NCI-H2081 (cell line): ENCODE measurements at places on chromosomes 1 and 21.

GRCh38 chr21:46082963-46083790 lies 14.7 kb upstream of the COL6A2 start:
- DNase-seq: no peak

- no peak for DNase-seq
Observed at GRCh38 chr1:30698401-30698981, 24.9 kb downstream of the MATN1 start.

DNA sequence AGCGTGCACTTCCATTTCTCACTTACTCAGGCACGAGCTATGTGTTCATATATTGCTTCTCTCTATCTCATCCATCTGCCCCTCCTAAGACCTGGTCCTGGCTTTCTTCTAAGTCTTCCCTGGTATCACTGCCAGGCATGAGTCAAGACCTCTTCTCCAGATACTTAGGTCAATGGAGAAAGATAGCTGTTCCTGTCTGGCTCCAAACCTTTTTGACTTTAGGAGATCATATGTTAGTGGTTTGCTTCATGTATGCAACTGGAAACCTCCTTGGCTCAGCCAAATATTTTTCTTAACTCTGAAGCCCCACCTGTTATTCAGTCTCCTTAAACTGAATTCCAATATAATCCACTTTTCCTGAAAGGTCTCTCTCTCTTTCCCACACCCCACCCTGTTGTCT lies 211.6 kb upstream of the PTBP2 start:
- DNase-seq: no peak

DNA sequence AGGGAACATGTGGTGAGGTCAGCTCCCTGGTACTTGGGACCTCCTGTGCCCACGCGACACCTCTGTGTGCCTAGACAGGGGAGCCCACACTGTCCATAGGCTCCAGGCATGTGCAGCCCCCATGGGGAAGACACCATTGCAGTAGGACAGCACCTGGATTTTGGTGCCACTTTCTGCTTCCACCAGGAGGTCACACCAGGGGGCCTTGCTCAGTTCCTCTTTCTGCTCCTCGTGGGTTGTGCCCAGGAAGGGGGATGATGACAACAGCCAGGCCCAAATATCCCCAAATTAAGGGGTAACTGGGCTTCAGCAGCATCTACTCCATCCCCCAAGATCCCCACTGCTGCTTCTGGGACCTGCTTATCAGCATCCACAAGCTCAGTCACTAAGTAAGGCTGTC lies 358.2 kb upstream of the KAZN start:
- DNase-seq: no peak

DNA sequence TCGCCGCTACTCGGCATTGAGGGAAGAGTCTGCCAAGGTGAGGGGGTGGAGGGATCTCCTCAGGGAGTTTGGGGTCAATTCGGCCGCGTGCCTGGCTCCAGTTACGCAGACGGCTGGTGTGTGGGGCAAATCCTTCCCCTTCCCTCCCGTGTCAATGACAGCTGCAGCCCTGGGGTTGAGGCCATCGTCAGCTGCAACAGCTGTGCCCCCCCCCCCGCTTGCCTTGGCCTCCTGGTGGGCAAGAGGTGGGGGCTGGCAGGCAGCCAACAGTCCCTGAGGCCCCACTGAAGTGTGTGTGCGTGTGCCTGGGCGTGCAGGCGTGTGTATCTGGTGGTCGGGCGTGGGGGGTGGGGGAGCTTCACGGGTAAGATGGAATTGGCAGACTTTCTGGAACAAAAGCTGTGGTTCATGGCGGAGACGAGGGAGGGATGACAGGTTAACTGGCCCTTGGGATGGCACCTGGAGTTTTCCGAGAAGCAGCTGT lies 25.6 kb downstream of the PPFIA4 start:
- peak; percentile 73 for DNase-seq

DNA sequence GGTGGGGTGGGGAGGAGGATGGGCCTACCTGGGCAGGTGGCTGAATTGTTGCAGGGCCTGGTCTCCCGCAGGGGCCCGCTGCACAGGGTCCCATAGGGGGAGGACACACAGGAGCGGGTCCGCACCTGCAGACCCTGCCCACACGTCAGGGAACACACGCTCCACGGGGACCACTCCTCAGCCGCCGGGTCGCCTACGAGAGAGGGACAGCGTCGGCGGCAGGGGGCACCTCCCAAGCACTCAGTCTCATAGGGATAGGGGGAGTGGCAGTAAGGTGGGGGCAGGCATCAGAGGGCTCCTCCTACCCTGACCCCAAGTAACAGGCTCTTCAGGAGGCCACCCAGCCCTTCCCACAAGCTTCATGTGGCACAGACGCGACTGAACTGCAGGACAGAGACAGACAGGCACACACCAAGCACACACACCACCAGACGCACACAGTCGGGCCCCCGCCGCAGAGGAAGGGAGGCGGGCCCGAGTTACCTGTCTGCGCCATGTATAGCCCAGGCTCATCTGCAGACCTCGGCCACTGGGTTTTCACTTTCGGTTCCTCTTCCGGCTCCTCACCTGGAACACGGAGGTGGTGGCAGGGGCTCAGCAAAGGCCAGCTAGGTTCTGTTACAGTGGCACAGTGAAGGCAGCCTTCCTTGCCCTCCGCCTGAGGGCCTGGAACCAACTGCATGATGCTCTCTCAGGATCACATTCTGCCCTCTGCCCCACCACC lies 19.8 kb downstream of the ADGRB2 start:
- DNase-seq: no peak

DNA sequence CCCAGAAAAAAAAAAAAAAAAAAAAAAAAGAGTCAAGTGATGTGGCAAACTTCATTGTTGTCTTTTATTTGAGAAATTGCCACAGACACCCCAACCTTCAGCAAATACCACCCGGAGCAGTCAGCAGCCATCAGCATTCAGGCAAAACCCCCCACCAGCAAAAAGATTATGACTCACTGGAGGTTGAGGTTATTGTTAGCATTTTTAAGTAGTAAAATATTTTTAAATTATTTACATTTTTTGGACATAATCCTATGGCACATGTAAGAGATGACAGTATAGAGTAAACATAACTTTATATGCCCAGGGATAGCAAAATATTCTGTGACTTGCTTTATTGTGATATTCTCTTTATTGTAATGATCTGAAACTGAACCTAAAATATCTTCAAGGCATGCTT lies 95.6 kb downstream of the CENPF start:
- no peak for DNase-seq

DNA sequence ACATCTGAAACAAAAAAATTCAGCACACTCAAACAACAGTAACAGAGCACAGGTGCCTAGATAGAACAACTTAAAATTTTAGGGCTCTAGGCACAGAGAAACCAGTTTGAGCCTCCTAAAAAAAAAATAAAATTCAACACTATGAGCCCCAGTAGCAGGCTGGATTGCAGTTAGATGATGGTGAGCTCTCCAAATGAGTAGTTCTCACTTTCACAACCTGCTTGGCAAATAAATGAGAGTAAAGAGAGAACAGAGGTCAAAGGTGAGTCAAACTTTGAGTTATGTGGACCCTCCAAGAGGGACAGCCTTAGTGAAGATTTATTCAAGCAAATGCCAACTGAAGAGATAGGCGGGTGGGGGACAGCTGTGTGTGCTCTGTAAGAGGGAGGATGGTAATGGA lies 3.6 kb downstream of the BEND5 start:
- DNase-seq: no peak

DNA sequence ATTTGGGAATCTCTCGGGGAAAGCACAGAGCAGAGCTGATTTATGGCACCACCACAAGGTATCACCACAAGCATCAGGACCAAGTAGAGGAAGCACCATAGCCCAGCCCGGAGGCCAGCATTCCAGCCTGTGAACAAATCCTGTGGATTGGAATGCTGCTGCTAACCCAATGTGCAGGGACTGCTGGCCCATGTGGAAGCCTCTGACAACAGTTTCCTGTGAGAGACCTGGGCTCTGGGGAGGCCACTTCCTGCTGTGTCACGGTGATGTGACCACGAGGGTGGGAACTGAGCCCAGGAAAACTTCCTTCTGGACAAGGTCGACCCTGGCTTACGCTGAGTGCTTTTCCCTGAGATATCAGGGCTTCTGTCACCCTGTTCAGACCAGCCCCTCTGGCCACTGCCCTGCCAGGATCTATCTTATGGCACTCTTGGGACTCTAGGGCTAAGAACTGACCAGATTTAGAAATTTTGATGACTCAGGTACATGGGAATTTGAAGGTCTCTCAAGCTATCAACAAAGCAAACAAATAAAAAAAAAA lies 88.3 kb upstream of the NGF start:
- no peak for DNase-seq

DNA sequence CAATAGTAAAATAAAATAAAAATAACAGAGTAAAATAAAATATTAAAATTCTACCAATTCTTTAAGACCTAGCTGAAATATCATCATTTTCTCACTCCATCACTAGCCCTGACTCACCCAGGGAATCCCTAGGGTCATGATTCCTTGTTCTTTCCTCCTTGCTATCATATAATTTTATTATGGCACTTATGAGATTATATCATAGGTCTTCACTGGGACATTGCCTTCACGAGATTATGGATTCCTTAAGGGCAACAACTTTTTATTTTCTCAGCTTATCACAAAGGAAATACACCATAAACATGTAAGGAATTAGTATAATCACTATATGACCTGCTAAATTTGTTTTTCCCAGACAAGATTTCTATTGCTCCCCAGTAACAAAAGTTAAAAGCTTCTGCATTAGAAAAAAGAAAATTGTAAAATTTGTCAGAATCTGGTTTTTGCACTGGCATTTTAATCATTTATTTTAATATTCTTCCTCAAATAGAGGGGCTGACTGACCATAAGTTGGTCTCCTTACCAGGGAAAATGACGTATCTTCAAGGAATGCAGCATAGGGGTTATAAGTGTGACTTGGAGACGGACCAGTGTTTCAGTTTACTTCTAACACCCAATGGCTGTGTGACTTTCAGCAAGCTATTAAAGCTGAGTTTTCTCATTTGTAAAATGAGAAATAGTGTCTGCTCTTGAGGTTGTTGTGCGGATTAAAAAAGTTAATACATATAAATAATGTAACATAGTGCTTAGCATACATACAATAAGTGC lies 8.8 kb upstream of the CLCA4 start:
- DNase-seq: no peak

DNA sequence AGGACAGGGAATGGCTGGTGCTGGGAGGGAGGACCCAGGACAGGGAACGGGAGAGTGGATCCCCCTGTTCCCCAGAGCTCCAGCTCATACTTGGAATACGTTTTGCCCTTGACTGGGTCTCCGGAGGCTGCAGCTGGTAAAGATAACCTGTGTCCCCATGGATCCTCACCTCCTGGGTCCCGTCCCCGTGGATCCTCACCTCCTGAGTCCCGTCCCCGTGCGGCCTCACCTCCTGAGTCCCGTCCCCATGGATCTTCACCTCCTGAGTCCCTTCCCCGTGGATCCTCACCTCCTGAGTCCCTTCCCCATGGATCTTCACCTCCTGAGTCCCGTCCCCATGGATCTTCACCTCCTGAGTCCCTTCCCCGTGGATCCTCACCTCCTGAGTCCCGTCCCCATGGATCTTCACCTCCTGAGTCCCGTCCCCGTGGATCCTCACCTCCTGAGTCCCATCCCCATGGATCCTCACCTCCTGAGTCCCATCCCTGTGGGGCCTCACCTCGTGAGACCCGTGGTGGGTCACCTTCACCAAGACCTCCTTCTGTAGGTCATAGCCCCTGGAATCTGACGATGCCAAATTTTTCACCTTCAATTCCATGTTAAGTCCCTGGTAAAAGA lies 61.4 kb downstream of the SCCPDH start:
- DNase-seq: no peak

- no peak for DNase-seq
Observed at GRCh38 chr21:32308696-32309095, 10.0 kb downstream of the MRAP start.

DNA sequence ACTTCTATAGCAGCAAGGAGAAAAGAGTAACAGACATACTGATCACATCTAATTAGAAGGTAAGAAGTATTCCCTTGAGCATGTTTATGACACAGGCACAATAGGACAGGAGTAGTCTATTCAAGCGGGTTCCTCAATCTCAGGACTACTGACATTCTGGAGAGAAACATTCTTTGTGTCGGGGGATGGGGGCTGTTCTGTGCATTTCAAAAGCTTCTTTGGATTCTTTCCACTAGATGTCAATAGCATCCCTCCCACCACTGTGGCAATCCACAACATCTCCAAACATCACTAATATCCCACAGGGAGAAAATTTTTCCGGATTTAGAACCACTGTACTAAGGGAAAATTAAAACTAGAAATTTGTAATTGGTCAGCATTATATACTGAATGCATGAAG lies 56.9 kb downstream of the ADAMTS5 start:
- no peak for DNase-seq

GRCh38 chr1:228013935-228014930 lies 7.4 kb downstream of the WNT3A start:
- DNase-seq: no peak

- DNase-seq: peak; percentile 44
Observed at GRCh38 chr1:176515310-176515709, 52.3 kb downstream of the PAPPA2 start.

- DNase-seq: no peak
Observed at GRCh38 chr1:178530037-178530402, 17.1 kb downstream of the TEX35 start.

GRCh38 chr1:117106478-117106877 lies 15.1 kb downstream of the TRIM45 start:
- DNase-seq: no peak

GRCh38 chr1:17401841-17402240 lies 29.8 kb downstream of the PADI6 start:
- no peak for DNase-seq

DNA sequence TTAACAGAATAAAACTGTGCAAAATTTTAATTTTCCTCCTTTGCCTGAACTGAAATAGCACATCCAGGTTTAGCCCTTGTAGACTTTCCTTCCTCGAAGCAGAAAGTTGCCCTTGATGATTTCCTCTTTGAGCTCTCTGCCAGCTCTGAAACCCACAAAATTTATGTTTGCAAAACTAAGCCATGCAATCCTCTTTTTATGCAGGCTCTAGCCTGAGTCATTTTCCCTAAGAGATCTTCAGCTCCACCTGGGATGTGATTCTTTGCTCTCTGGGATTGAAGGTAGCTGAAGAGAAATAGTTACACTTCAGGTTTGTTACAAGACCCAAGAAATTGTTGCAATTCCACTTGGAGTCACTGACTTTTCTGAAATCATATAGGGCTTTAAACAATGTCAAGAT lies 1.4 kb upstream of the F3 start:
- DNase-seq: no peak

DNA sequence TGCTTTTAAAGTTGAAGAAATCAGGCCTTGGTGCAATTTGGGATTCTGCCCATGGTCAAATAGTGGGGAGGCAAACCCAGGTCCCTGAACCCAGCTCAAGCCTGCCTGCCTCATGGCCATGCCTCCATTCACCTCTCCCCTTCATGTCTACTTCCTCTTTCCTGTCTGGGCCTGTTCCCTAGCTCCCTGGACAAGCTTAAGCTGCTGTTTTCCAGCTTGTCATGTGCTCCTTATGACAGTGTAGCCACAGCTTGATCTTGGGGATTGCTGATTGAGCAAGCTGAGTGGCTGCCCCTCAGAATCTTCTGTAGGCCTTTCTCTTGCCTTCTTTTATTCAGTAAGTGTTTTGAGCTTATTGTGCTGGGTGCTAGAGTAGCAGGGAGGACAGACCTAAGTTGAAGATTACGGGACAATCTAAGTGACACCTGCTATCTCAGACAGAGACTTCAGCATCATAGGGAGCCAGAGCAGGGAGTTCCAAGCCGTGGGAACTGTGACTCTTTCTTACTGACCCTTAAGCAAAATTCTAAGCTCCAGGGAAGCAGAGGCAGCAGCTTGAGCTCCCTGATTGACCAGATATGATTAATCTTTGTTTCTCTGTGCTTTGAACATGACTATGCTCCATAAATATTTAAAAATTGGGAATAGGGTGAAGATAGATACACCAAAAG lies 520 bp upstream of the MR1 start:
- DNase-seq: no peak
